ENCODE measurements at places on chromosomes 5 and 9. TPM values are rescaled to one million over a fixed set of nuclear protein-coding genes. Genes with fewer than 3 reads are reported as not detected.

- peak; percentile 64 for DNase-seq
Measured at GRCh38 chr9:100437860-100438805, 11.2 kb downstream of the MSANTD3 start.

DNA sequence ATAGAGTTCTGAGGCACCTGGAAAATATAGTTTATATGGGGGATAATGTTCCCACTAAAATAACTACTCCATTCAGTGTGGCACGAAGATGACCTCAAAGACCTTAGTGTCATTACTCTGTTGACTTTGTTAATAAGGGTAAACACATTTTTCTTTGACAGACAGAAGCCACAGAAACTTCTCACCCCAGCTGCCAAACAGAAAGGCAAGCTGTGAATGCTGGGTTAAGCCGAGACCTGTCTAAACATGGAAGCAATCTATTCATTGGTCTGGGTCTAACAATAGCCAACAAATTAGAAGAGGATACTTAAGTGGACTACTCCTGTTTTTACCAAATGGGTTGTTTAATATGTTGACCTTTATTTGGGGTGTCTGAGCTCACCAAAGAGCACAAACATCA, 171.4 kb downstream of the TLE1 start:
- no peak for DNase-seq

MEIKIN gene
- total RNA-seq, result 2.7 TPM

SLC6A7 gene
- total RNA-seq, result not detected

TPM2 gene
- 92.3 TPM for total RNA-seq
